ENCODE measurements at places on chromosomes 12 and 14. TPM values are rescaled to one million over a fixed set of nuclear protein-coding genes. Genes with fewer than 3 reads are reported as not detected.

The SYCP3 gene
- 0.47 TPM for total RNA-seq

The SENP1 gene
- 33.5 TPM for total RNA-seq

The HNF1A gene
- not detected for total RNA-seq

The TUBA1B gene
- total RNA-seq, result 1,492 TPM

The TAS2R13 gene
- 8.3 TPM for total RNA-seq

The FGF23 gene
- not detected for total RNA-seq

The DCN gene
- 46.3 TPM for total RNA-seq

The OAS1 gene
- 2.5 TPM for total RNA-seq

The PGF gene
- total RNA-seq, result 2.0 TPM

The NELL2 gene
- 1,331 TPM for total RNA-seq

The KLRG1 gene
- 7.8 TPM for total RNA-seq

The ADGRD1 gene
- 1.9 TPM for total RNA-seq

The P2RX2 gene
- total RNA-seq, result not detected

The FBLN5 gene
- 4.1 TPM for total RNA-seq

The DNAJC22 gene
- total RNA-seq, result 0.78 TPM

The IFNG-AS1 gene
- total RNA-seq, result not detected

The ANKRD52 gene
- 9.2 TPM for total RNA-seq

The FITM1 gene
- not detected for total RNA-seq

The KRT86 gene
- total RNA-seq, result 0.16 TPM

The SH2B3 gene
- total RNA-seq, result 5.1 TPM

The CCDC184 gene
- total RNA-seq, result 17.0 TPM

The APOF gene
- not detected for total RNA-seq

The P2RX7 gene
- total RNA-seq, result 2.7 TPM

The LIMA1 gene
- total RNA-seq, result 19.7 TPM

The NID2 gene
- 8.9 TPM for total RNA-seq

The LHX5 gene
- not detected for total RNA-seq

The CEBPE gene
- total RNA-seq, result 0.31 TPM

The NUAK1 gene
- total RNA-seq, result 40.6 TPM

The GYS2 gene
- not detected for total RNA-seq

The FAIM2 gene
- 22.3 TPM for total RNA-seq

The FGD6 gene
- 21.1 TPM for total RNA-seq

The FAM222A gene
- total RNA-seq, result 2.5 TPM

The AMHR2 gene
- total RNA-seq, result not detected

The AKAP6 gene
- 158 TPM for total RNA-seq

The CCND2 gene
- 300 TPM for total RNA-seq

The NTN4 gene
- 44.3 TPM for total RNA-seq

The CACNA2D4 gene
- not detected for total RNA-seq

The CLEC12A gene
- not detected for total RNA-seq

The CD27 gene
- total RNA-seq, result 0.94 TPM

The TPH2 gene
- total RNA-seq, result not detected

The HCAR2 gene
- not detected for total RNA-seq
